ENCODE measurements at places on chromosomes 1 and 21. TPM values are rescaled to one million over a fixed set of nuclear protein-coding genes. Genes with fewer than 3 reads are reported as not detected.

WNT3A gene
- polyA plus RNA-seq: not detected

TEKT2 gene
- 0.14 TPM for polyA plus RNA-seq

SERTAD4 gene
- 1.9 TPM for polyA plus RNA-seq

LGR6 gene
- 22.5 TPM for polyA plus RNA-seq

TSPAN2 gene
- polyA plus RNA-seq: 6.5 TPM

WNT4 gene
- 0.05 TPM for polyA plus RNA-seq

CHI3L1 gene
- polyA plus RNA-seq: 4.9 TPM

ERG gene
- 6.6 TPM for polyA plus RNA-seq

AHCTF1 gene
- 7.8 TPM for polyA plus RNA-seq

RUNX3 gene
- polyA plus RNA-seq: 0.34 TPM

EPHA10 gene
- 0.36 TPM for polyA plus RNA-seq

OLFML2B gene
- polyA plus RNA-seq: 2.7 TPM

KIAA0040 gene
- 7.5 TPM for polyA plus RNA-seq
